ENCODE measurements at places on chromosomes 7 and 10.

DNA sequence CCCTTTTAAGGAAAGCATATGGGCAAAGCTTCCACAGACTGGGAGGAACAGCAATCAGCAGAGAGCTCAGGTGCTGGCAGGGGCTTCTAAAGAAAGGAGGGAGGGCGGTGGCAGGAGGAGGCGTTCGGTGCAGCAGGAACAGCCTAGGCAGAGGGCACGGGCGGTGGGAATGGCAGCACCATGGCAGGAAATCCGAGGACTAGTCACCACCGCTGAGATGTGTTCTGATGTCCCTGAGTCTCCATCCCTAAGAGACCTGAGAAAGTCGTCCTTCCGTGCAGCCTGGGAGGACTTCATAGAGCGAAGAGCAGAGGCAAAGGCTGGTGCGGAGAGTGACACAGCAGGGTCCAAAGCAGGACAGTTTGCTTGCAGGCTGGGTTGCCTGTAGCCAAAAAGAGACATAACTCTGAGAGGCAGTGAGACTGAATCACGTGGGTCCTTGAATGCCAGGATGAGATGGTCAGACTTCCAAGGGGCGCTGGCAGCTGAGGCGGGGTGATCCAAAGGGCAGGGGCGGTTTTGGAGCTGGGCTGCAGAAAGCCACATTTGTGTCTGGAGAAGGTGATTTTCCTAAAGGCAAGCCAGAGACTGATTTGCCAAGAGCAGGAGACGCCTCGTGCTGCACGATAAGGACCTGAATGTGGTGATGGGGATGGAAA is 35.8 kb upstream of the GRID1 start:
- no peak for DNase-seq

DNA sequence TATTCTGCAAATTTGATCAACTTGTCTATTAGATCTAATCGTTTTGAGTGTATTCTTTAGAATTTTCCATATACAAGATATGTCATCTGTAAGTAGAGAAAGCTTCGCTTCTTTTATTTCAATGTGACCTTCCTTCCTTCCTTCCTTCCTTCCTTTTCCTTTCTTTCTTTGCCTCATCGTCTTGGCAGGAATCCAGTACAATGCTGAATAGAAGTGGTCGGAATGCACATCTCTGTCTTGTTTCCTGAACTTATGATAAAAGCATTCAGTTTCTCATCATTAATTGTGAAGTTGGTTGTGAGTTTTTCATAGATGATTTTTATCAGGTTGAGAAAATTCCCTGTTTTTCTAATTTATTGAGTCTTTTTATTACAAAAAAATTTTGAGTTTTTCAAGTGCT is 300.7 kb upstream of the ZNF32 start:
- no peak for DNase-seq

DNA sequence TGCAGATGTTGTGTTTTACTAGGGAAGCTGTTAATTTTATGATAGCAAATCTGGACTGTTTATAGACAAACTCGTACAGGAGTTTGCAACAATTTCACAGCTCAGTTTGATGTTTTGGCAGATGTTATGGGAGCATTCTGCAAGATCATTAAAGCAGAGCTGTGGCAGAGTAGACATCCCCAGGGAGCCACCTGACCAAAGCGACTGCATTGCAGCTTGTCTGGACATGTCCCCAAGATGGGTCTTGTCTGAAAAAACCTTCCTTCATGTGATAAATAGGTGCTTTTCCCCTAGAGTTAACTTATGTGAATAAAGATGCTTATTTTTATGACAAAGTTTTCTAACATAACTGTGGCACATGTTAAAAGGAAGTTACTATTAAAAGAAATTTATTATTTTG is 91.2 kb upstream of the GPR141 start:
- DNase-seq = no peak

- DNase-seq = peak; percentile 17
Observed at GRCh38 chr10:50417486-50417885, 166.2 kb upstream of the ASAH2 start.

DNA sequence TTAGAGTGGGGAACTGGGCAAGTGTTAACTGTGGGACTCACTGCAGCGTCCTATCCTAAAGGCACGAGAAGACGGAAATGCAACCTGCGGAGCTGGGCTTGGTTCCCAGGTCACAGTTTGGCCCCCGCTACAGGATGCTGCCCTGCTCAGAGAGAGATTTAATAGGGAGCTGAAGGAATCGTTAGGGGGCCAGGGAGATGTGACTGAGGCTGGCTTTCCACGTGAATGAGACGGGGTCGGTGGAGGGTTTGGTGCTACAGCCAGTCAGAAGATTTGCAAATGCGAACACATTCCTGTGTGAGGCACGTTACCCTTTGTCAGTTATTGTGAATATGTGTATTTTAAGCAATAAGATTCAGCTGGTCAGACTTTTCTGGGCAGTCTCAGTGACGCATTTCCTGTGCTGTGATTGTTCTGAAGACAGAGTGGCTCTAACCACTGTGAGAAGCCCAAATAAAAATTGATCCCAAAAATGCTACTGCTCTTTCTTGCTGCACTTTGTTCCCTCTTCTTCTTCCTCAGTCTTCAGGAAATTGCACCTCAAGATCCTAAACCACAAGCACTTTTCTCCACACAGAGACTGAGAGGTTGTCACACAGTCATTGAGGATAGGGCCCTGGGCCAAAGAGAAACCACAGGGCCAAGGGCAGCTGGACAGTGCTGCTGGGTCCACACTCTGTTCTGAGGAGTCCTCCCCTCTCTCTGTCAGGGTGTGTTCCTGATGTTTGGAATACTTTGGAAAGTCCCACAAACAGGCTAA is 21.2 kb downstream of the CYP17A1 start:
- DNase-seq = peak; percentile 64

- no peak for DNase-seq
Observed at GRCh38 chr10:129764901-129765663, 199.0 kb downstream of the EBF3 start.

DNA sequence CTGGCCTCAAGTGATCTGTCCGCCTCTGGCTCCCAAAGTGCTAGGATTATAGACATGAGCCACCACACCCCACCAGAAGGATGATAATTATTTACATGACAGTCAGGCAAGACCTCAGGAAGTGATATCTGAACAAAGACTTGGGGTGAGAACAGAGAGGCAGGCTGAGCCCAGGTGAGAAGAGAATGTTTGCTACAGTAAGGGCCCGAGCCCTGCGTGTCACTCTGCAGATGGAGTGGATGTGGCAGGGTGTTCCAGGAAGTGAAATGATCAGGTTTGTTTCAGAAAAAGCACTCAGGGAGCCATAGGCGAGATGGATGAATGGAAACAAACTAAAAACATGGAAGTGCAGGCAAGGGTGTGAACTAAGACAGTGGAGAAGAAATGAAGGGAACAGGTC is 22.2 kb downstream of the SFMBT2 start:
- no peak for DNase-seq

DNA sequence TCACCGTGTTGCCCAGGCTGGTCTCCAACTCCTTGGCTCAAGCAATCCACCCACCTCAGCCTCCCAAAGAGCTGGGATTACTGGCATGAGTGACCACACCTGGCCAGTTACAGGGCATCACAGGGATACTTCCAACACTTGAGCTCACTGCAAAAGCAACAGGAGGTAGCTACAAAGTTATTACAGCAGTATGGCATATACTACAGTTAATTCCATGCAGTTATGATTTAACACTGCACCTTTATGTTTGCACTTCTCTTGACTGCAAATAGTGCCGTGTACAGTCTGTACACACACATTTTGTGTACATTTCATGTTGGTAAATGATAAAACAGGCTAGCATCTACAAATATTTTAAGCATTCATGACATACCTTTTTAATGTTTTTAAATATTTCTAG is 21.3 kb downstream of the SRPK2 start:
- DNase-seq = no peak

GRCh38 chr10:82399850-82400249 is 524.9 kb downstream of the NRG3 start:
- no peak for DNase-seq

- no peak for DNase-seq
Observed at GRCh38 chr10:7027237-7027912, 383.5 kb downstream of the SFMBT2 start.

- DNase-seq = no peak
Observed at GRCh38 chr7:150382844-150383225, 3.7 kb downstream of the ZNF775 start.
